ENCODE measurements at places on chromosomes 12 and 14.

DNA sequence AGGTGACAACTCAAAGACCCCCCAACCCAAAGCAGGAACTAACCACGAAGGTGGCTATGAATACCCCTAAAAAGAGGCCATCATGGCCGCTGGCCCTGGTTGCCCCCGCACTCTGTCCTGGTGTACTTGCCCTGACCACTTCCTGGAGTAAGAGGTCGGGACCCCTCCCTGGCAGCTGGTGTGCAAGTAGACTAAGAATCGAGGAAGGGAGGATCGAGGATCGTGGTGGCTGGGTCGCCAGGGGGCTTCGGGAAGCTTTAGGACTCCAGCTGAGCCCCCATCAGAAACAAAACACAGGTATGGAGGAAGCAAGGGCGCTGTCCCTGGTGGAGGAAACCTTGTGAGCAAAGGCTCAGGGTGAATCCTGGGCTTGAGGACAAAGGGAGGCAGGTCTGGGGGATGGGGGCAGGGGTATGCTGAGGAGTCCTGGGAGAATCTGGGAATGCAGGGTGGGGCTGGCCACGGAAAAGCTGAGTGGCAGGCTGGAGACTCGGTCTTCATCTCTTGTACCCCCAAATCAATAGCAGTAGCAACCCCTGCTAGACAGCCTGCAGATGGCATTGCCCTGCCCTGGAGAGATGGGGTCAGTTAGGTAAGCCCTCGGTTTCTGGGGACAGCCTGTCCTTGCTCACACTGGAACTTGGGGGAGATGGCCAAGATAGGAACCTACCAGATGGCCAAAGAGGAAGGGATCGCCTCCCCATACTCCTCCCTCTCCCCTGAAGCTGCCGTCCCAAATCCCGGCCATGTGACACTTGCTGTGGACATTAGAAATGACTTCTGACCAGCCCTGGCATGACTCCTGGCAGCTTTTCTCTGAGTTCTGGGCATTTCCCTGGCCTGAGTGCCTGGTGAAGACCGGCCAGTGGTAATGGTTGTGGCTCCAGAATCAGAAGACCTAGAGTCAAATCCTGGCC, 45.3 kb upstream of the ESRRB start:
- DNase-seq = no peak

DNA sequence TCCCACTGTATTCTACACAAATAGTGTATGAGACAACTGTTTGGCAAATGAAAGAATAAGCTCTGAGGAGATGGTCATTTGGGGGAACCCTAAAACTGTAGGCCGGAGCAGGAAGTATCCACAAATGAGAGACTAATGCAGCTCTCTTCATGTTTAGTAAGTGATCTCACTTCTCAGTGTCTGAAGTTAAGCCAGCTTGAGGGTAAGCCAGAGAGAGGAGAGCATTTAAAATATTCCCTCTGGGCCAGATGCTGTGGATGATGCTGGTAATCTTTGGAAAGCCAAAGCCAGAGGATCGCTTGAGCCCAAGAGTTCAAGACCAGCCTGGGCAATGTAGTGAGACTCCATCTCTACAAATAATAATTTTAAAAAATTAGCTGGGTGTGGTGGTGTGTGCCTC, 130.6 kb upstream of the SINHCAF start:
- DNase-seq = no peak

DNA sequence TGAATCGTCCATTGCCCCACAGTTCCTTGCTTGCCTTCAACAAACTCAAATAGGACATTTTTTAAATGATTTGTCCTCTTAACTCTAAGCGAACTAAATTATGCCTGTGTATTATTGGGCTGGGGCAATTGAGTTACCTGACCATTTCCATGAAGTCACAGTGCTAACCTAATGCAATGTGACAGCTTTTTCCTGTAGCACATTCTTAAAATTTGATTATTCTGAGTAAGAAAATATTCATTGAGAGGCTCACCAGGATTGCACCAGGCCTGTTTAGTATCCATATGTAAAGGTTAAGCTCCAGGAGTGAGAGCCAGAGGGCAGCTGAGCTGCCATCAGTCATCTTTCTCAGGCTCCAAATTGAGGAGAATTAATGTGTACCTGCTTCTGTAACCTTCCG, 90.9 kb downstream of the GPR65 start:
- no peak for DNase-seq

- DNase-seq = no peak
Measured at GRCh38 chr12:120980800-120981368, 2.5 kb downstream of the HNF1A start.

DNA sequence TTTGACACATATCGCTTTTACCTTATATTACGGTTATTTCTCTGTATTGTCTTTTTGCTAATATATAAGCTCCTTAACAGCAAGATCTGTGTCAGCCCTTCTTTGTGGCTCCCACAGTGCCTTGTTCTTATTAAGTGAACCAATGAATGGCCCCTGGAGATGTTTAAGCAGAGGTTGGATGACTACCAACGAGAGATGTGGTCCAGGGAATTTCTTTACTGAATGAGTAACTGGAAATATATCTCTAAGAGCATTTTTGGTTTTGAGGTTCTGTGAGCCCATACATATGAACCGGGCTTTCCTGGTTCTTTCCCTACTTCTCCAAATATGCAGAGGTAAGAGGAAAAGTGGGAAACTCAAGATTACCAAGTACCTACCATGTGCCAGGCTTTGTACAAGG, 23.5 kb downstream of the CALCOCO1 start:
- DNase-seq = no peak

DNA sequence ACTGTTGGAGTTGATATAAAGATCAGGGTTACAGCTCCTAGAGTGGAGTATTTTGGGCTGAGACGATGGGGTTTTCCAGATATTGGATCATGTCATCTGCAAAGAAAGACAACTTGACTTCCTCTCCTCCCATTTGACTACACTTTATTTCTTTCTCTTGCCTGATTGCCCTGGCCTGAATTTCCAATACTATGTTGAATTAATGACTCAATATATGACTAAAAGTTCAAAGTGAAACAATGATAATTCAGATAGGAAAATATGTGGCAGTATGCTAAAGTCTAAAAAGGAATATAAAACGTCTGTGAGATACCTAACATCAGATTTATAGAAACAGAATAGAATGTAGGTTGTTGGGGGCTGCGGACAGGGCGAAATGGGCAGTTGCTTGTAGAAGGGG, 72.2 kb downstream of the BHLHE41 start:
- DNase-seq = no peak

DNA sequence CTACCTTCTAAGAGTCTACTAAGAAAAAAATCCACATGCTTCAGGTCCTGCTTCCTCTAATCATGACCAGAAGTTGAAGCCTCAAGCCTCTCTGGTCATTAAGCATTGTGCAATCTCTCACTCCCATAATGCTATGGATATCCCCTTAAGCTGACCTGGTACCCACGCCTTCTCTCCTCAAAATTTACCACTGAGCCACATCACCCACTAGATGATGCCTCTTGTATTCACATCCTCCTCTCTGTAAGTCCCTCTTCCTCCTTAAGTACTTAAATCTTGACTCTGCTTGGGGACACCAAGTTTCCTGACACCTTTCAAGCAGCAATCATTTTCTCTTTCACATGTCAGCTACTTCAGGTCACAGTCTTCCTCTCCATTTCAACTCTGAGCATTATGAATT, 9.8 kb downstream of the GALNT4 start:
- no peak for DNase-seq

GRCh38 chr12:15212930-15213329, 8.3 kb downstream of the RERG start:
- no peak for DNase-seq

All from keratinocyte (primary cell).